ENCODE measurements at places on chromosomes 7 and 10. TPM values are rescaled to one million over a fixed set of nuclear protein-coding genes. Genes with fewer than 3 reads are reported as not detected.

DNA sequence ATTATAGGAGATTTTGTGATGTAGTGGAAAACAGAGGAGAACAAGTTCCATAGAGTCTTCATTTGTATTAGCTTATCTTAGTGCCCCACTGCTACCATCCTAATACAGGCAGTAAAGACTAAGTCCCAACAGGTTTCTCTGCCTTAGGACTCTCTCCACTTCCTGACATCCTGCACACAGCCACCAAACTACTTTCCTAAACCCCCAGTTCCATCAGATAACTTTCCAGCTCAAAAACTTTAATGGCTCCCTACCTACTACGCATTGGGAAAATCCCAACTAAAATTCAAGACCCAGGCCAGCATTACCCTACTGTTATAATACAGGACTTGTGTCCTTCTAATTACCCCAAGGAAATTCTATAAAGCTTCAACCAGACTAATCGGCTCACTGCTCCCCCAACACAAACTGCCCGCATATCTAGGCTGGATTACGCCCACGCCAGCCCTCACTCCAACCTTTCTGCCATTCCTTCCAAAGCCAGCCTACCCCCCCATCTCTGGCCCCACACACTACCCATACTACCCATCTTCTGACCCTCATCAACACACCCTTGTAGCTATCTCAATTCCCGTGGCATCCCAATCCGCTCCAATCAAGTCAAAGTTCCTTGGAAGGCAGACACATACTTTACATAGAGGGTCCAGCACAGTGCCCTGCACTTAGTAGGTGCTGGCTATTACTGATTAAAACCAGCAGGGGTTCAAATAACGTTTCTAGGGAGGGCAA is 1.4 kb downstream of the IDE start:
- H3K4me3 ChIP-seq = peak overlapping the region; percentile 74
- peaks cover 43% of the 10 kb centered on the region for H3K4me1 ChIP-seq
- no peaks in the 10 kb centered on the region for H3K27me3 ChIP-seq
- peaks cover 5% of the 10 kb centered on the region for H3K36me3 ChIP-seq

DNA sequence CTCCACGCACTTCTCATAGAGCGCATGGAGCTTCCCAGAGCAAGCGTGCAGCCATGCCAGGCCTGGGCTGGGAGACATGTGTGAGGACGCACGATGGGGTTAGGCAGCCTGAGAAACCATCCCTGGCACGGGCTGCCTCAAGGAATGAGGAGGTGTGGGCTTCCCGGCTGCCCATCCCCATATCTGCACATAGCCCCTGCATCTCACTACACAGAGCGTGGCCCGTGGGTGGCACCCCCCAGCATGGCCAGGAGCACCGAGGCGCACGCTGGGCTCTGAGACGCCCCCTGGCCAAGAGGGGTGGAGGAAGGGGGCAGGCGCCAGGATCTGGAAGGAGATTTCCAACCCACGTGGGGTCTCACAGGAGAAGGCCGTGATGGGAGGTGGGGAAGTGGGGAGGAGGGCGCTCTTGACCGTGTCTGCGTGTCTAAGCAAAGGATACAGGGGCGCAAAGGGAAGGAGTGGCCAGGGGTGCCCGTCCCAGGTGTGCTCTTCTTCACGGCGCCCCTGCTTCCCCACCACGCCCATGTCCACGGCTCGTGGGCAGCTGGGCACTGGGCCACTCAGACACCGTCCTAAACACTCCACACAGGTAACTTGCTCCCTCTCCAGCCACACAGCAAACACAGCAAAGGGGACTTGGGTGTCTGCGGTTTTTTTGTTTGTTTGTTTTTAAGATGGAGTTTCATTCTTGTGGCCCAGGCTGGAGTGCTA is 340.5 kb downstream of the PTPRN2 start:
- H3K27me3 ChIP-seq = no peaks in the 10 kb centered on the region
- H3K36me3 ChIP-seq = no peaks in the 10 kb centered on the region

Gene SPDYE3
- total RNA-seq = not detected

- H3K36me3 ChIP-seq = no peaks in the 10 kb centered on the region
- DNase-seq = peak; percentile 61
- H3K4me3 ChIP-seq = no peak overlapping the region
- H3K27ac ChIP-seq = no peak overlapping the region
- no peaks in the 10 kb centered on the region for H3K27me3 ChIP-seq
Measured at GRCh38 chr10:129030996-129031843, 435.8 kb upstream of the MGMT start.

GRCh38 chr7:107332488-107333269 is 137.2 kb upstream of the GPR22 start:
- DNase-seq = no peak
- peak overlapping the region; percentile 1 for H3K27ac ChIP-seq
- peaks cover 15% of the 10 kb centered on the region for H3K36me3 ChIP-seq
- peaks cover 14% of the 10 kb centered on the region for H3K4me1 ChIP-seq

GRCh38 chr7:82578430-82578829 is 134.9 kb upstream of the CACNA2D1 start:
- H3K4me1 ChIP-seq = no peaks in the 10 kb centered on the region
- no peak for DNase-seq
- no peak overlapping the region for H3K27ac ChIP-seq
- H3K4me3 ChIP-seq = no peak overlapping the region
- H3K27me3 ChIP-seq = peaks cover 6% of the 10 kb centered on the region

DNA sequence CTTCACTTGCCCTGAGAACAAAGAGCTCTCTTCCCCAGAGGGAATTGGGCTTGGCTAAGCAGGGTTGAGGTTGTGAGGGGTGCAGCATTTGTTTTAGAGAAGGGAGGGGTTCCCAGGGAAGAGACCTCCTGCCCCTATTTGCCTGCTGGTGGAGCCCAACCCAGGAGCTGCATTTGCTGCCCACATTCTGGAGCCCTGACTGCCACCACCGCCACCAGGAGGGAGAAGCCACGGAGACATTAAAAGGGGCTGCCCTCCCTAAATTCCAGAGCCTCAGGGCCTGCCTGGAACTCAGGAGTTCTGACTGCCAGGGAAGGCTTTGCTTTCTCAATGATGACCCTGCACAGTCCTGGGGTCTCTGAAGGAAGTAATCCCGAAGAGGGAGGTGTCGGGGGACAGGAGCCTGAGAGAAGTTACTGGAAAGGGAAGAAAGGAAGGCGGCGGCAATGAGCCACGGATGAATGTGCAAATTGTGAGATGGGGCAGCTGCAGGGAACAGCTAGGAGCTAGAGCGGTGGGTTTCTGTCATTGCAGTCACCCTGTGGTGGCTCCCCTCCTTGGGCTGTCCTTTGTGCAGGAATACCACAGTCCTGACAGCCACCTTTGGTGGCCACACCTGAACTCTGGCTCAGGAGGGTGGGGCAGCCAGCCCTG is 51.3 kb downstream of the NEURL1 start:
- peaks cover 13% of the 10 kb centered on the region for H3K4me1 ChIP-seq
- no peak overlapping the region for H3K4me3 ChIP-seq
- H3K27me3 ChIP-seq = peaks cover 9% of the 10 kb centered on the region
- DNase-seq = no peak

- no peak overlapping the region for H3K27ac ChIP-seq
- H3K4me3 ChIP-seq = no peak overlapping the region
- no peaks in the 10 kb centered on the region for H3K27me3 ChIP-seq
- H3K36me3 ChIP-seq = peaks cover 6% of the 10 kb centered on the region
Measured at GRCh38 chr10:4127518-4128315, 342.7 kb upstream of the KLF6 start.

Gene TSPAN12
- total RNA-seq = not detected

Gene FAM241B
- 9.9 TPM for total RNA-seq

DNA sequence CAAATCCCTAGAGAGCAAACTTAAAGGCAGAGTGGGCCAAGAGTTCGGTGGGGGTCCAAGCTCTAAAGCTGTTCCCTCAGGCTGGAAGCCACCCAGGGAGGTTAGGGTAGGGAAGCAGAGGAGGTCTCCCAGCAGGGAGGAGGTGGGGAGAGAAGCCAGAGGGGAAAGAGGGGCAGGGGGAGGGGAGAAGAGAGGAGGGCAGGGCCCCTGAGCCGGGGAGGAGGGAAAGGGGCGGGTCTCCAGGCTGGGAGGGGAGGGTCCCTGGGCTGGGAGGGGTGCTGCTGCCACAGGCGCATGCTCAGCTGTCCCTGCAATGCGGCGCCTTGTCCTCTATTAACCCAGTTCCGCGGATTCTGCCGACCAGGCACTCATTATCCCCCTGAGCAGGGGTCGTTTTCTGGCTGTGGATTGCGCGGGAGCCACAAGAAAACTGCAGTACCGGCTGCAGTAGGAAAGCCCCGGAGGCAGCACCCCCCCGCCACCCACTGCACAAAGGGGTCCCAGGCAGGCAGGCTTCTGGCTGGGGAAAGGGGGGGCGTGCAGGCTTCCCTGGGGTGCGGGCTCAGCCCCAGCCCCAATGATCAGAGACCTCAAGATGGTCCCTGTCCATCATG is 49.3 kb downstream of the CAMK2B start:
- DNase-seq = no peak
- peaks cover 6% of the 10 kb centered on the region for H3K4me1 ChIP-seq
- no peaks in the 10 kb centered on the region for H3K27me3 ChIP-seq
- H3K4me3 ChIP-seq = no peak overlapping the region
- H3K27ac ChIP-seq = no peak overlapping the region
- H3K36me3 ChIP-seq = no peaks in the 10 kb centered on the region

GRCh38 chr7:118573085-118573484 is 348.6 kb downstream of the ANKRD7 start:
- no peak overlapping the region for H3K27ac ChIP-seq
- H3K27me3 ChIP-seq = no peaks in the 10 kb centered on the region
- no peaks in the 10 kb centered on the region for H3K36me3 ChIP-seq
- no peak for DNase-seq
- H3K4me1 ChIP-seq = no peaks in the 10 kb centered on the region

GRCh38 chr10:6612371-6612770 is 32.3 kb upstream of the PRKCQ start:
- H3K27ac ChIP-seq = peak overlapping the region; percentile 74
- no peak for DNase-seq
- H3K4me1 ChIP-seq = peaks cover 63% of the 10 kb centered on the region
- no peaks in the 10 kb centered on the region for H3K27me3 ChIP-seq

GRCh38 chr7:2978408-2978807 is 65.3 kb downstream of the CARD11 start:
- no peaks in the 10 kb centered on the region for H3K27me3 ChIP-seq
- DNase-seq = peak; percentile 96
- peak overlapping the region; percentile 83 for H3K4me3 ChIP-seq
- H3K27ac ChIP-seq = peak overlapping the region; percentile 99
- H3K36me3 ChIP-seq = peaks cover 74% of the 10 kb centered on the region

Gene TWIST1
- total RNA-seq = not detected

Gene NYAP1
- total RNA-seq = 0.34 TPM

DNA sequence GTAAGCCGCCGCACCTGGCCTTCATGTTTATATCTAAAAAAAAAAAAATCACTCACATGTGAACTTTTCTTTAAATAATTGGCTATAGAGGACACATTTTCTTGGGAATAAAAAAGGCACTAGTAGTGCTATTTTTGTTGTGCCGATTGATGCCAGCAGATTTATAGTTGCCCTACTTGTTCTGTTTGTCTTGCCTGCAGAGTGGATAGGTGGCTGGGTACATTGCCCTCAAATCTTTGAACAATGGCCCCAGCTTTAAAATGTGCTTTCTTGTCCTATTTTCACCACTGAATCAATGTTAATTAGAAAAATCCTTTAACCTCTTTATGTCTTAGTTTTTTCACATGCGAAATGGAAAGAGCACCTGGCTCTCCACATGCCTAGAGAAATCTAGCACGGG is 30.1 kb upstream of the ZNRF2 start:
- H3K27ac ChIP-seq = no peak overlapping the region
- H3K27me3 ChIP-seq = no peaks in the 10 kb centered on the region
- no peak overlapping the region for H3K4me3 ChIP-seq
- no peak for DNase-seq

DNA sequence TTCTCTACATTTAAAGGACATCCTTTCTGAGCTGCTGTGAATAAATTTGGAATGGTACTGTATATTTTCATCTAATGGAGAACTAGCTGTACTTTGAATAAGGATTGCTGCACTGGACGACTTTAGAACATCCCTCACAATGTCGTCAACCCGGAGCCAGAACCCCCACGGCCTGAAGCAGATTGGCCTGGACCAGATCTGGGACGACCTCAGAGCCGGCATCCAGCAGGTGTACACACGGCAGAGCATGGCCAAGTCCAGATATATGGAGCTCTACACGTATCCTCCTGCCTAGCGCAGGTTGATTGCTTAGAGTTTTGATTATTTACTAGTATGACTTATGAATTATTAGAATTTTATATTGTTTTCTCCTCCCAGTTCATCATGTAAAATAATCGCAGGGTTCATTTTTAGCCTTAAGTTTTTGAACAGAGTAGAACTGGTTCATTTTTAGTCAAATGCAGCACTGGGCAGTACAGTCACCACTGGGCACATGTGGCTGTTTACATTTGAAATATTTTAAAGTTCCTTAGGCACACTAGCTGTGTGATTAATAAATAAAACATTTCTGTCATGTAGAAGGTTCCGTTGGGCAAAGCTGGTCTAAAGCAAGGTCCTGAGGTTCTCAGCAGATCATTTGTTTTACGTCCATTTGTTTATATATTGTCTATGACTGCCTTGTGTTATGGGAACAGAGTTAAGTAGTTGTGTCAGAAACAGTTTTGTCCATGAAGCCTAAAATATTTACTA is 31.5 kb downstream of the CUL1 start:
- no peak overlapping the region for H3K4me3 ChIP-seq
- H3K4me1 ChIP-seq = peaks cover 42% of the 10 kb centered on the region
- no peaks in the 10 kb centered on the region for H3K27me3 ChIP-seq

Gene LIPJ
- not detected for total RNA-seq

Gene CHN2
- 0.80 TPM for total RNA-seq

Gene KCNH2
- total RNA-seq = 0.22 TPM

- DNase-seq = no peak
- H3K27me3 ChIP-seq = peaks cover 51% of the 10 kb centered on the region
- peaks cover 16% of the 10 kb centered on the region for H3K4me1 ChIP-seq
- peak overlapping the region; percentile 86 for H3K4me3 ChIP-seq
Measured at GRCh38 chr10:44865289-44865671, 45.9 kb upstream of the TMEM72 start.

Gene MKI67
- total RNA-seq = 210 TPM

DNA sequence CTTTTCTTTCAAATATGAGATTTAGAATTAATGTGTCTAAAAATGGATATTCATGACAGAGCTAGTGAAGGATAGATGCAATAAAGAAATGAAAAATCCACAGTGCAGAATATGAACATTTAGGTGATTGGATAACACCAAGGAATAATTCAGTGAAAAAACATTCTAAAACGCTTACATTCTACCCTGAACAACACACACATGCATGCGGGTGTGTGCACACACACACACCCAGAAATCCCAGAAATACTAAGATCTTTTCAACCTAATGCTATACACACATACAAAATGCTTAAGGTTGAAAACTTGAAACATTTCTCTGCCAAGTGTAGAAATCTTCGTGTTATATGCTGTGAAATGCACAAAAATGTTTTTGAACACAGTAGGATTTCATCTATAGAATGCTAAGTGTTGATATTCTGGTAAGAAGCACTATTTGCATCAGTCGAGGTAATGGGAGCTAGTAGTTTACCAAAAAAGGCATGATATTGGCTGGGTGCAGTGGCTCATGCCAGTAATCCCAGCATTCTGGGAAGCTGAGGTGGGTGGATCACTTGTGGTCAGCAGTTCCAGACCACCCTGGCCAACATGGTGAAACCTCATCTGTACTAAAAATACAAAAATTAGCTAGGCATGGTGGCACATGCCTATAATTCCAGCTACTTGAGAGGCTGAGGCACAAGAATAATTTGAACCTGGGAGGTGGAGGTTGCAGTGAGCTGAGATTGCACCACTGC is 600.6 kb downstream of the PHTF2 start:
- H3K27ac ChIP-seq = no peak overlapping the region
- DNase-seq = no peak
- H3K36me3 ChIP-seq = no peaks in the 10 kb centered on the region
- no peaks in the 10 kb centered on the region for H3K27me3 ChIP-seq
- H3K4me1 ChIP-seq = no peaks in the 10 kb centered on the region

Gene PTPN20
- 1.8 TPM for total RNA-seq

Gene HOXA9
- not detected for total RNA-seq

GRCh38 chr7:80517282-80517747 is 5.5 kb upstream of the GNAT3 start:
- DNase-seq = no peak
- H3K4me3 ChIP-seq = no peak overlapping the region
- H3K27ac ChIP-seq = no peak overlapping the region
- H3K27me3 ChIP-seq = no peaks in the 10 kb centered on the region
- H3K36me3 ChIP-seq = no peaks in the 10 kb centered on the region
